ENCODE measurements at places on chromosomes 5 and 9.

- peak; percentile 31 for DNase-seq
These were observed 112.0 kb downstream of the OLFM1 start for GRCh38 chr9:135199489-135199888.

- no peak for DNase-seq
These were observed 189.6 kb downstream of the ICE1 start for GRCh38 chr5:5612096-5612495.

DNA sequence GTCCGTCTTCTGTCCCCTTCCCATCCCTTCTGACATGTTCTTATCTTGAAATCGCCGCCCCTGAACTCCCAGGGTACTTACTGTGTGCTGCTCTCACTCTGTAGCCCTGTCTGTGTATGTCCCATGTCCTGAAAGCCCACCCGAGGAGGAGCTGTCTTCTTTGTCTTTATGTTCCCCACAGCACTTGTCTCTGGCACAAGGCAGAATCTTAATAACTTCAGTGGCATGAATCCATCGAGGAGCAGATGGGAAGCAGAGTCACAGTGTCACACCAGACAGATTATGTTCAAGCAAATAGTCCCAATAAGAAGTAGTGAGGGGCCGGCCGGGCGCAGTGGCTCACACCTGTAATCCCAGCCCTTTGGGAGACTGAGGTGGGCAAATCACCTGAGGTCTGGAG, 29.7 kb upstream of the LTC4S start:
- DNase-seq: no peak

DNA sequence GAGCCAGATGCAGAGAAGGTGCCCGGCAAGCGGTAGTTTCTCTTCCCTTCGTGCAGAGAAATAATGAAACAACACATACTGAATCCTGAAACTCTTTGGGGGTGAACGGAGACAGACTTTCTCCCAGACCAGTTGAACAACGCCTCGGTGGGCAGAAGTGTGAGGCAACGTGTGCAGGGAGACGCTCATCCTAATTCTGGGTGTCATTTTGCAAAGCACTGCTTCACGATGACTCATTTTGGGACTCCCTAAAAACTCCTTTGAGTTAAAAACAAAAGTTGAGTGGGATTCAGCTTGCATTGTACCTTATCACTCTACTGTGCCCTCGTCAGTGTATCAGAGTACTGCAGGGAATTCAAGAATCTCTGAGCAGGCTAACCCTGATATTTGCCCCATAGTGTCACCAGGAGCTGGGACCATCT, 3.5 kb upstream of the NEK6 start:
- no peak for DNase-seq

GRCh38 chr5:152389208-152389849, 15.8 kb downstream of the NMUR2 start:
- DNase-seq: no peak

- DNase-seq: no peak
These were observed 55.1 kb downstream of the LHFPL2 start for GRCh38 chr5:78593465-78593864.

DNA sequence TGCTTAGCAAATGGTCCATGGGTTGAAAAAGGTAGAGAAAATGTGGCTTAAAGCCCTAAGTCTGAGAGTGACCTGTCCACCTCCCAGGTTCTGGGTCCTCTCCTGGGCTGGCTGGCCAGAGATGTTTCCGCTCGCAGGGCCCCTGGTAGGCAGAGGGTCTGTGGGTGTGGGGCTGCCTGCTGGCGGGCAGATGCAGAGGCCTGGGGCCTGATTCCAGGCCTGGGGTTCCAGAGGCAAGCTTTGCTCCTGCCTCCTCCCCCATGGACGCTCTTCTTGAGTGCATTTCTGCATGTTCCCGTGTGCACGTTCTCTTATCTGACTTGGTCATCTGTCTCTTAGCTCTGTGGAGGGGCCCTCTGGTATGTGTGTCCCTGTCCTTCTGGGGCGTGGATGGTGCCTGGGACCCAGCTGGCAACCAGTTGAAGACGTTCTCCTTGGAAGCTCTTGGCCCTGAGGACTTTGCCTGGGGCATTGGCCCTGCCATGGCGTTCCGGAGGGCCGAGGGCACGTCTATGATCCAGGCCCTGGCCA, 3.8 kb downstream of the MIGA2 start:
- no peak for DNase-seq

Measured in cerebellar cortex (tissue), 1 donor.